Activated CD8-positive, alpha-beta memory T cell treated with anti-CD3 and anti-CD28 coated beads, Interleukin-2, amount 10 ng/mL, durations not matched to agents 7 days and 5 days (primary cell): ENCODE measurements at places on chromosomes 11 and 22.

- DNase-seq: no peak
Measured at GRCh38 chr22:37471727-37472417, 14.3 kb downstream of the MFNG start.

DNA sequence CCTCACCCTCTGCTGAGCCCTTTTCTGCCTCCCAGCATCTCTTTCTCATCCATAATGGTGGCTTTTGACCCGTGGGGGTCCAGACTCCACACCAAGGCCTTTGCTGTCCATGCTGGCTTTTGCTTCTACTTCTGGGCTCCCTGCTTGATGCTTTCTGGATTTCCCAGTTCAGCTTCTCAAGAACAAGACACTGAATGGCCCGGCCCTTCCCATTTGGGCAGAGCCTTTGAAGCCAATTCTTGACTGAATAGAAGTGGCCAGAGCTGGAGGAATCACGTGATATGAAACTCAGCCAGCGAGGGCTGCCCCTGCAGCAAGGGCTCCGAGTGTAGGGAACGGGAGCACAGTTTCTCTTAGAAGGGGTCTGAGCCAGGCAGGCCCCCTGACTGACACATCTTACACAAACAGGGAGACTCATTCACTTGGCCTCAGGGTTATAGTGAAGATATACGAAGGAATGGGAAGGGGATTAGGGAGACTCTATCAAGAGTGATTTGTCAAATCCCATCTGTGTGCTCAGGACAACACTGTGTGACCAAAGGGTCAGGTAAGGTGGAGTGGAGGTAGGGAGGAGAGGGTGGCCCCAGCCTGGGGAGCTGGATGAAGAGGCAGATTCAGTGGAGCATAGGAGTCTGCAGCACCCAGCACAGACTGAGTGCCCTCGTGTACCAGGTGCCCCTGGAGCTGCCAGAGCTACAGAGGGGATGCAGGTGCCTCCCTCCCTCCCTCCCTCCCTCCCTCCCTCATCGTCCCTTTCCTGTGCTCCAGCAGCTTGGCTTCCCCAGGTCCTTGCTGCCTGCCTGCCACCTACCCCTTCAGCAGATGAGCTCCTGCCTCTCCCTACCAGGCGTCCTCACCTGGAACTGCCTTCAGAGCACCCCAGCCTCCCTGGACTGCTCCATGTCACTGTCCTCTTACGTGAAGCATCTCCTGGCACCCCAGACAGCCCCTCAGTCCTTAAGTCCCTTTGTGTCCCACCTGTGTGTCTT lies 106.0 kb downstream of the TRIM29 start:
- DNase-seq: peak; percentile 32

DNA sequence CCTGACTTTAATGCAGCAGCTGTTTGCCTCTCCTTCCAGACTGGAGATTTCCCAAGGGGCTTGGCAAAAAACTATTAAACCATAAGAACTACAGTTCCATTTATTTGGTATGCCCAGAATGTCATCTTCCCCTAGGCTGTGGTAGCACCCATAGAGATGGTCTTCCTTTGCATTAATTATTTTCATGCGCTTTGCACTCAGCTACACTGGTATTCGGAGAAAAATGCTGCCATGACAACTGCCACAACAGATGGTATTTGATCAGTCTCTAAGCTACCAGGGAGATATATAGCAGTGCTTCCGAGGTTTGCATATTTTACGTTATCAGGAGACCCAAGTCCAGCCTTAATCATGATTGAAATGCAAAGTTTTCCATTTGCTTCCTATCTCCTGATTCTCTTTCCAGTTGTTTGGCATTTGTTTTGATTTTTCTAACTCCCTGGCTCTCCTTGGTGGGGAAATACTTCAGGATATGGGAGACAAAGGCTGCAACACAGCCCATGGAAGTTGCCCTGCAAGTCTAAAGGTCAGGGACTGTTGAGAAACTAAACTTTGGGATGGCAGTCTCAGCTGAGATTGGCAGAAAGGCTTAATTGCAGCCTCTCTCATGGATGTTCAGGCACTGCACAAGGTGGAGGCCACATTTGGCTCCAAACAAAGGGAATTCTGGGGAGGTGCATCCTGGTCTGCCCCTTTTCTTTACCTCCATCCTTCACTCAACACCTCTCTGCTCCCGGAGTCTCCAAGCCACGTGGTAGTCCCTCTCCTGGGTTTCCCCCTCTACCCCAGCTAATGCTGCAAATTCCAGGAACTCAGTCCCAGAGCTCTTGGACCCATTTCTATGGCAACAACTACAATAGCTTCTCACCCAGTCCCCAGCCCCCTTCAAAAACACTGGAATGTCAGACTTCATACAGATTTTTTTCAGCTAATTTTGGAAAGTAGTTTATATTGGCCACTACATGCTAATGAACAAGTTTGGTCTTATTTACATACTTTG lies 151.8 kb downstream of the NAV2 start:
- DNase-seq: no peak

GRCh38 chr11:13229136-13229535 lies 48.5 kb upstream of the BMAL1 start:
- DNase-seq: no peak

DNA sequence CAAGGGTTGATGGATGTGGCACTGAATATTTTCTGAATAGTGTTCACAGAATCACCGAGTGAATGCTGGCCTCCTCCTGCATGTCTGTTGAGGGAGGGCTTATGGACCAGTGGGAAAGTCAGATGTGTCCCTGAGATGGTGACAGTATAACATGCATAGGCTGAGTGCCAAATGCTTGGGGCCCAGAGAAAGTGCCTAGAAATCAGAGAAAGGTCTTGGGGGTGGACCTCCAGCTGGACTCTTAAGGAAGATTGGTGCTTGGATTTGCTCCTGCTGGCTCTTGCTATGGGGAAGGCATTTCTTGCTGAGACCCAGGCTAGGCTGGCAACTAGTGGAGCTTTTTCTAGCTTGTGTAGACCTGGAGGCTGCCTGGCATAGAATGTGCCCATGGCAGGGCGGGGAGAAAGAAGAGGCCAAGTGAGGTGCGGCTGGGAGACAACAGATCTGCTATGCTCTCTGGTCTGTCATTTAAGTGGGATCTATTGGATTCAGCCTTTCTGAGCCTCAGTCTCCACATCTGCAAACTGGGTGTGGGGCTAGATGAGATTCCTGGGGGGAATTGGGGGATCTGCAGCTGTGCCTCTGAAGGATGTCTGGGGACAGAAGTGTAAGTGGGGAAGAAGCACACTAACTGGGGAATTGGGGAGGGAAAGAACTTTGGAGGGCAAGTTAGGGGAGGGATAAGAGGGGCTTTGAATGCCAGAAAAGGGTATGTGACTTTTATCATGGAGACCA lies 27.4 kb downstream of the ZNRF3 start:
- DNase-seq: no peak

- DNase-seq: no peak
Measured at GRCh38 chr11:6251990-6252473, 7.6 kb upstream of the CCKBR start.
